ENCODE measurements at places on chromosomes 5 and 9.

DNA sequence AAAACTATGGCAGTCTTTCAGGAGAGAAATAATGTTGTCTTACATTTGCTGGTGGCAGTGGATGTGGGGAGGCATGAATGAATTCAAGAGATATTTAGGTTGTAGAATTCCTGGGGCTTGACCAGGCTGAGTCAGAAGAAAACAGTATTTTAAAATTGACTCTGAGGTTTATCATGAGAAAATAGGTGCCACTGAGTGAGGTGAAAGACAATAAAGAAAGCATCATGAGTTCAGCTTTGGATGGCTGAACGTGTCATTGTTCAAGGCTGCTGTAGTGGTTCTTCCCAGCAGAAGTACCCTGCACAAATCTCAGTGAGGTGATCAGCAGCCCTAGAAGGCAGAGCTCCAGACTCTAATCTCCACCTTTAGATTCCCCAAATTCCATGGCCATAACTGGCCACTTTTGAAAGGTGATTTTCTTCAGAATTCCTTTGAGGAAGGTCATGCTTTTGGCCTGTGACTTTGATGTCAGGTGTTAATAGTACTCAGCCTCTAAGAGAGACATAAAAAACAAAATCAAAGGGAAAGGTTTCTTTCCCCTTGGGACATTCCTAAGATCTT is 395.4 kb downstream of the NTRK2 start:
- no peak for DNase-seq

DNA sequence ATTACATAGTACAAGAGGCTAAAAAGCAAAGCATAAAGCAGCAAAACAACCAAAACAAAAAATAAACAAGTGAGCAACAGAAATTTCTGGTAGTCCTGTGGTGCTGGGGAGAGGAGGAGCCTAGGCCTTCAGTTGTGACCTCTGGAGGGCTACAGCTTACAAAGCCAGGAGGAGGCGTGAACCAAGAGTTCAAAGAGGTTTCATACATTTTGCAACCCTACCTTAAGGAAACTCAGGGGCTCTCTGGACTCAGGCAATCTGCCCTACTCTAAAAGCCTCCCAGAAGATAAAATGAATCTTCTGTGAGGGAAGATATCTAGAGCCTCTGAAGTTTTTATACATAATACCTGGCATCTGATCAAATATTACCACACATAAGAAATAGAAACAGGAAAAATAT is 187.4 kb downstream of the AGTPBP1 start:
- DNase-seq, result no peak

DNA sequence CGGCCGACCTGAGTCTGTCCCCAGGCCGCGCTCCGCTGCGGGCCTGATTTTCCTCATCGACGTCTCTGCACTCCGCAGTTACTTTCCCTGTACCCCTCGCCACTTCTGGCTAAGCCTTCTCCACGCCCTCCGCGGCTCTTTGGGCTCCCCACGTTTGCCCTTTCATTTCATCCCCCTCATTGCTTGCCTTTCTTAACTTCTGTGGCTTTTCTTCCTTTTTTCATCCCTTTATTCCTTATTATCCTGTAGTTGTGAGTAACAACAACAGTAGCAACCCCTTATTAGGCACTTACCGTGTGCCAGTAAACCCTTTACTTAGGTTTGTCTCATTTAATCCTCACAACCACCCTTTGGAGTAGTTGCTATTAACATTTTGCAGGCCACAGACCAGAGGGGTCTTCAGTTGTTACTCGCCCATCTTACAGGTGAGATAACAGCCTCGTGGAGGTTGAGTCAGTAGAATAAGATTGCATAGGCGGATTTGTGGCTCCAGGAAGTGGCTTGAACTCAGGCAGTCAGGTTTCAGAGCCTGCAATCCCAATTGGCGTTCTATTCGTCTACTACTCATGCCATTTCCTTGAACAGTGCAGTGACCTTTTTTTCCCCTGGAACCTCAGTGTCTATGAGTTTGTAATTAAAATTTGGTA is 724 bp downstream of the TCERG1 start:
- no peak for DNase-seq

DNA sequence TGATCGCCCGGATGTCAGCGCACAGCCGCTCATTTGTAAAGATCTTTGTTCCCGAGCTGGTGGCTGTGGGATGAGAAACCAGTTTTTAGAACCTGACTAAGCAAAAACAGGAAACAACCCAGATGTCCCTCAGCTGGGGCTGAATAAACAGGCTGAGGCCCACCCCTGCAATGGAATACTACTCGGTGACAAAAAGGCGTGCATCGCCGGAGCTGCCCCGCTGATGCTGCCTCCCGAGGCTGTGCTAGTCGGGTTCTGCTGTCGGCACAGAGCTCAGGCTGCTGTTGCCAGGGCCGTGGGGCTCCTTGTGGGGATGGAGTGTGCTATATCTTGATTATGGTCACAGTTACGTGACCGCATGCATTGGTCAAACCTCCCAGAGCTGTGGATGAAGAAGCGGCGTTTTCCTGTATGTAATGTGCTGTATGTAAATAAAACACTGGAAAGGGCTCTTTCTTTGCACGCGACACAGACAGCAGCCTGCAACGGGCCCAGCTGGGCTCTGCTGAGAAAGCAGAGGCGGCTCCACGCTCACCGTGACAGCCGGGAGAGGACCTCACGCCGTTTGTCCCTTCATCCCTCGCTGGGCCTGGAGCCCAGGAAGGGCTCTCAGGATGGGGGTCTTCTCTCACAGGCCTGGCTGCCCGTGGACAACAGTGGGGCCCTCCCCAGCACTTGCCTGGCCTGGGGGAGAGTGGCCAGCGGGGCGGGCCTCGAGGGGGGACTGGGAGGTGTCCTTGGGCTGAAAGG is 51.5 kb upstream of the RNU6ATAC start:
- no peak for DNase-seq

DNA sequence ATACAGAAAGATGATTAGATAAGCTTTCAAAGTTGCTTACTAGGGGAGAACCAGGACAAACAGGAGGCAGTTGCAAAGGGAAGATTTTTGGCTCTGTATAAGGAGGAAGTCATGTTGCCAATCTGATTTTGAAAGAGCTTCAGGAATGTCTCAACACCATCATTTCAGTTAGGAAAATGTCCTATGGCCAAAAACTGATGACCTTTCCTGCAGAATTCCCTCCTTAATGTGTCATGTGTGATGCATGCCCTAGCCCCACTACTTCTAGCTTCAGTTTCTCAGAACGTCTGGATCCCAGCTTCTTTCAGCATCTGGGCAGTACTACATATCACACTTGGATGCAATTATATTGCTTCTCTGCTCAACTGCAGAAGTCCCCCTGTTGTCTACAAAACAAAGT is 211.5 kb upstream of the NREP start:
- DNase-seq, result no peak

GRCh38 chr9:120393386-120394057 is 186.4 kb downstream of the CDK5RAP2 start:
- DNase-seq, result no peak

Measured in hematopoietic multipotent progenitor cell treated with erythropoietin and hydrocortisone succinate and interleukin-3 and kit ligand, for 17 days (in vitro differentiated cells).